Stimulated activated CD4-positive, alpha-beta T cell treated with anti-CD3 and anti-CD28 coated beads, Interleukin-2, amount 100 ng/mL, for 48 hours (primary cell): ENCODE measurements at places on chromosomes 4 and X.
A peak's percentile ranks its signal among the peaks of the same experiment; 100 is the strongest.

DNA sequence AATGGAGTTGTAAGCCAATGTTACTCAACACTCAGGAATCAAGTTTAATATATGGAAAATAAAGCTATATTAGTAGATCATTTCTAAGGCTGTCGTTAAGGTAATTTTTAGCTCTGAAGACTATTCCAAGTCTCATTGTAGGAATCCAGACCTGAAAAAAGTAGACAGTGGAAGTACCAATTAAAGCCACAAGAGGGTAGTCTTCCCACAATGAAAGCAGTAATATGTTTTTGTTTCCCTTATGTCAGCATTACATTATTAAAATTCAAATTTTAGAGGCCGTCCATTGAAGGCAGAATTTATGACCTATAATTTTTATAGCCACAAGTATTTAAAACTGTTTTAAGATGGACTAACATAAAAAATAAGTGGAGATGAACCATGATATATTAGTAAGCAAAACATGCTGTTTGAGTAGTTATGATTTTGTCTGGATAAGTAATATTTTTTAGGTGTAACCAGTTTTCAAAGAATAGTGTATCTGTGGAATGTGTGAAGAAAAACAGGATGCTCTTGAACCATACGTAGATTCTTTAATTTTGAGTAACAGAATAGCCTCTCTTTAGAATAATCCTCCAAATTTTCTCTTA lies 372.6 kb upstream of the TECRL start:
- DNase-seq = no peak

DNA sequence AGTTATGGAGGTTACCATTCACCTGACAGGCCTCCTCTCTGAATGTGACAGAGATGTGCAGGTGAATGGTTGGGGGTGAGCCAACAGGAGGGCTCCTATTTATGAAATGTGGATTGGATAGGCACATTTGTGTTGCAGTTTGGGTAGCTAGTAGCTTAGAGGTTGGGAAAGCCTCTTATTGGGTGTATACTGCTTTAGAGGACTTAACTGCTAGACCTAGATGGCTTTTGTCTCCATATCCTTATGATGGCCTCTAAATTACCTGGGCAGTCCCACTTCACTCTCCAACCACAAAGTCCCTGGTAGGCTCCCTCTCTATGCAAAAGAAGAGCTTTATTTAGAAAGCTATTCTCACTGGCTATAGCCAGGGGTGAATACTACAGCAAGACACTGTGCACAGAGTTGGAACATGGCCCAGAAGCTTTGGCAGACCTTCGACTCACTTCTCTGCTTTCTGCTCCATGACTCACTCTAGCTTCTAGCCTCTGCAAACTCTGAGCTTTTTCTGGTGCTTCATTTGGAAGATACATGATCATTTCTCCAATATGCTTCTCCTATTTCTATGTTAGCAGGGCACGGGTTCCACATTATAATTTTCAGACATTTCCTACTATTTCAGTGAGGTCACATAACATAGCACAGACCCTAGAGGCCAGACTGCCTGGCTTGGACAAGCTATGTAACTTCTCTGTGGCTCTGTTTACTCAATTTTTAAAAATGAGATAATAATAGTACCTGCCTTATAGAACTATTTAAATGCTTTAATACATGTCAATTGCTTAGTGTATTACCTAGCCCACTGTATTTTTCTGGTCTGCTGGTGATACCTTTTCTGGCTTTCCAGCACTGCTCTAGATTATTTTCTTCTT lies 6.0 kb upstream of the VGLL1 start:
- DNase-seq = no peak

DNA sequence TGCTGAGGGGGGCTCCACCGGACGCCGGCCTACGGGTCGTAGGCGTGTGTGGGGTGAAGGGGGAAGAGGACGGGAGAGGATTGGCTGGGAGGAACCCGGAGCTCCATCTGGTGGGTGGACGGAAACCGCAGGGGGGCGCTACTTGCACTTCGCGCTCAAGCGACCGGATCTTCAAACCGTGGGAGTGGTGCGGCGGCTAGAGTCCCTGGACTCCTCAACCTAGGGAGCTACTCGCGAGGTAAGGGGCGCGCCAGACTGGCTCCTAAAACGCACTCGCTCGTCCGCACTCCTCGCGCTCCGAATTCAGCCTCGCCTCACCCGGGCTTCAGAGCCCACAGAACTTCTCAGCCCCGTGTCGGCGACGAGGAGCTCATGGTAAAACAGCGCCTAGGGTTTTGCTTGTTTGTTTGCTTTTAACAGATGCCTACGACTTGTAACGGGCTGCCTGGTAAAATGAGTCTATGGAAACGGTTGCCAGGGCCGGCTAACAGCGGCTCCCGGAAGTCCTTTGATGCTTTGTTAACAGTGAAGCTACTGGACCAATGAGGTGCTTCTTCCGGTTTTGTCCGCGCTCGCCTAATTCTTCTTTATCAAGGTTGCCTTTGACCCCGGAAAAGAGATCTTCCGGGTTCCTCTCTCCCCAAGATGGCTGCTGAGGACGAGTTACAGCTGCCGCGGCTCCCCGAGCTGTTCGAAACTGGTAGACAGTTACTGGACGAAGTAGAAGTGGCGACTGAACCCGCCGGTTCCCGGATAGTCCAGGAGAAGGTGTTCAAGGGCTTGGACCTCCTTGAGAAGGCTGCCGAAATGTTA lies at the start of gene IGBP1:
Gene IGBP1, plus strand, starts transcription at position 145 of the 813 bp plus-strand sequence. Its CDS starts 501 bp downstream, at position 646.
- DNase-seq = peak; percentile 55

GRCh38 chr4:89521826-89522225 lies 214.2 kb upstream of the GPRIN3 start:
- DNase-seq = no peak

GRCh38 chr4:166941629-166942028 lies 292.7 kb downstream of the SPOCK3 start:
- DNase-seq = no peak

- DNase-seq = no peak
Measured at GRCh38 chr4:10122236-10122932, 5.8 kb upstream of the WDR1 start.

DNA sequence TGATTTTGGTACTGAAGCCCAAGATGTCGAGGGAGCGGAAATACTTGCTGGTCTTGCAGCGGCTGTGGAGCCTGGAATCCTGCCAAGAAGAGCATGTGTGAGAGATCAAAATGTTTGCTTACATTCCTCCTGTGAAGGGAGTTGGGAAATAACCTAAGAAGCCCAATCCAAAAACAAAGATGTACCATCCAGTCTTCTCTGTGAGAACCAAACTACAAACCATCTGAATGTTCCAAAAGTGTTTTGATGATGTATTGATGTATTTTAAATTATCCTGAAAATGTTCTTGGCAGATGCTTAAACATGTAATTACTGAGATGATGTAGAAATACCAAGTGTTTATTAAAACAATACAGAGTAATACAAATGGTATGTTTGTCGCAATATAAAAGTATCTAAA lies 10.1 kb upstream of the ADH1A start:
- no peak for DNase-seq

DNA sequence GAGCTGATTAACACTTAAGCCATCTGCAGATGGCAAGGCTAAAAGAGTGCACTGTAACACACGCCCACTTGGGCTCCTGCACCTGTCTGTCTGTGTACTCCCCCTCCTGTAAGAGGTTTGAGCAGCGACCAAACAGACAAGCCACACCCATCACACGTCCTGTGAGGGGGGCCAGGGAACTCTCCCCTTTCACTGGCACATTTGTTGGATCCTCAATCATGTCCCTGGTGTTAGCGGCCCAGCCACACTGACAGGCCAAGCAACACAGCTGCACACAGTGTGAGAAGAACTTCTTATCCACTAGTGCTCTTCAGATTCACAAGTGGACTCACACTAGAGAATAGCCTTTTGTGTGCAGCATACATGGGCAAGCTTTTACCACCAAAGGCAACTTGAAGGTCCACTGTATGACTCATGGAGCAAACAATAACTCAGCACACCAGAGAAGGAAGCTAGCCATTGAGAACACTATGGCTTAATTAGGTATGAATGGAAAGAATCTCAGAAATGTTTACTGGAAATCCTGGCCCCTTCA lies 29.1 kb upstream of the UTP14A start:
- DNase-seq = no peak

GRCh38 chrX:37918168-37918567 lies 70.8 kb upstream of the DYNLT3 start:
- no peak for DNase-seq

- DNase-seq = no peak
Measured at GRCh38 chr4:61442936-61443335, 242.8 kb downstream of the ADGRL3 start.

GRCh38 chr4:63618883-63619718 lies 790.1 kb downstream of the TECRL start:
- DNase-seq = no peak

DNA sequence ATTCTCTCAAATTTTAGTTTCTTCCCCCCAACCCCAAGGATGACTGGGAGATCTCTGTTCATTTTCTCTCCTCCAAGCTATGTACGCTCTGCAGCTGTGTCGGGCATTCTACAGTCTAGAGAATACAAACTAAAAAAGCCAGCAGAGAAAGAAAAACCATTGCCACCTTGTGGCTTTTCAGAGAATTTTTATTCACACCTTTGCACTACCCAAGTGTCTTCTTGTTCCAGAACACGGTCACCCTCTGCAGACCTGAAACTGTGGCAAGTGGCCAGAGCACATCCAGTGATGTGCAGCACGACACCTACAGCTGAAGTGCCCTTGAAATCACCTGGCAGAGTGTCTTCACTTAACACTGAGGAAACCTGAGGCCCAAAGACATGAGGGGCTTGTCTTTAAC lies 68.6 kb downstream of the CHST7 start:
- DNase-seq = peak; percentile 4

- no peak for DNase-seq
Measured at GRCh38 chr4:150948074-150948473, 67.0 kb downstream of the LRBA start.

DNA sequence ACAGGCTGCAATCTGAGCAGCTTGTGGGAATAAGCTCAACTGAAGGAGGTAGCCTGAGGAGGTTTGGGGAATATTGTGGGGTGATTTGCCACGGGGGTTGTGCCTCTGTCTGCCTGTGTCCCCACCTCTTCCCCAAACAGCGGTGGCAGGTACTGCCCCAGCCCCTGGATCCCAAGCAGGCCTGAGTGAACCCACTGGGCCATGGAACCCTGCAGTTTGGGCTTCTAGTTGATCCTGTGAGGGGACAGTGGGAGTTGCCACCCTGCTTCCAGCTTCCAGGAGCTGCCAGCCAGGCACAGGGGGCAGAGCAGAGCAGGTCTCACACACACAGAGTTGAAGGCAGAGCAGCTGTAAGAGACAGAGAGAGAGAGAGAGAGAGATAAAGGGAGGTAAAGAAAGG lies 97.4 kb downstream of the PJA1 start:
- DNase-seq = no peak

DNA sequence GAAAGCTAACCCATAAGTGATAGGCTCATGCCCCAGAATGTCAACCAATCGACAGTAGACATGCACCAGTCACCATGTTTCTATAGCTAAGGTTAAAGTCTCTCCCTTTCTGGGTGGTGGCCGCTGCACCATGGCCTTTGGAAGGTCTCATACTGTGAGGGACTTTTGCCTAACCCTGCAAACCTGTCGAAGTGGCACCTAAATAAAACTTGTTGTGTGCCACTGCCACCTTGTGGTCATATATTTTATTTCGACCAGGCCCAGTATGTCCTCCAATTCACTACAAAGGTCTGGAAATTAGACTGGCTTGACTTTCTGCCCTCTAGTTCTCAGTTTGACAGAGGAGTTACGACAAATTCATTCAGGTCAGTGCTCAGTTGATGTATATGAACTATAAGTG lies 163.1 kb downstream of the SMARCA1 start:
- peak; percentile 14 for DNase-seq

- no peak for DNase-seq
Measured at GRCh38 chr4:4820261-4820660, 39.2 kb upstream of the MSX1 start.

- DNase-seq = no peak
Measured at GRCh38 chr4:121791481-121791880, 9.6 kb upstream of the EXOSC9 start.

DNA sequence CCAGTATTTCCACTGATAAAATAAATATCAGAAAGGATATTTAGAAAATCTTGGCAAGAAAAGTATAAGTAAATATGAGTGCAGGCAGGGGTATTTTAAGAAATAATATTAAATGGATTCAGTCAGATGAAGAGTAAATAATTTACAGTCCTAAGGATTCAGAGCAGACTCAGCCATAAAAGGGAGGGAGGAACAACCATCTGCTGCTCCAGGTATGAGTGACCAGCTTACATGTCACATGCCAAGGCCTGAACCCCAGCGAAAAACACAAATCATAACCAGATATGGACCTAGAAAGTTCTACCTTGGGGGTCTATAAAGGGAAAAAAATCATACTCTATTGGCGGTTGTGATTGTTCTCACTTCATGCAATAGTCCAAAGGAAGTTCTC lies 166.8 kb downstream of the COL4A6 start:
- DNase-seq = no peak
